Stimulated activated naive CD8-positive, alpha-beta T cell treated with anti-CD3 and anti-CD28 coated beads, Interleukin-15, Interleukin-2, amounts not matched to agents 100 U/mL and 50 U/mL, for 24 hours (primary cell): ENCODE measurements at places on chromosomes 6 and 20.

DNA sequence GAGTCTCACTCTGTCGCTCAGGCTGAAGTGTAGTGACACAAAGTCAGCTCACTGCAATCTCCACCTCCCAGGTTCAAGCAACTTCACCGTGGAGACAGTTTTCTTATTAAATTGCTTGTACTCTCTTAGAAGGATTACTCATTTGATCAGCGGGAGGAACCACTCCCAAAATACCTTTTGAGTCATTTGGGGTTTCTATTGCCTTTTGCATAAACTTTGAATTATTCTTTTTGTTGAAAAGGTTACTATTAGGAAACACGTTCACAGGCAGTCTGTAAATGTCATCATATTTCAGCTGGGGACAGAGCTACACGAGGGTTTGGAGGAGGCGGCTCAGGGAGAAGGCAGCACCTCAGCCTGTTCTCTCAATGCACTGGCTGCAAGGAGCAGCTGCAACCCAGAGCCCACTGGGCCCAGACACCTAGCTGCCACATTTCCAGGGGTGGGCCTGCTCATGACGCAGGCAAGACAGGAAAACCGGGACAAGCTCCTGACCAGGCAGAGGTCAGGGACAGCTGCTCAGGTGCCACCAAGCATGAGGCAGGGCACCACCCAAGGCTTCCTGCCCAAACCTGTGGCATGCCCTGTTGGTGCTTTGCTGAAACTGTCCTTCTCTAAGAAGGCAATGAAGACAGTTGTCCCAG, 205.9 kb downstream of the BMP7 start:
- DNase-seq = no peak

DNA sequence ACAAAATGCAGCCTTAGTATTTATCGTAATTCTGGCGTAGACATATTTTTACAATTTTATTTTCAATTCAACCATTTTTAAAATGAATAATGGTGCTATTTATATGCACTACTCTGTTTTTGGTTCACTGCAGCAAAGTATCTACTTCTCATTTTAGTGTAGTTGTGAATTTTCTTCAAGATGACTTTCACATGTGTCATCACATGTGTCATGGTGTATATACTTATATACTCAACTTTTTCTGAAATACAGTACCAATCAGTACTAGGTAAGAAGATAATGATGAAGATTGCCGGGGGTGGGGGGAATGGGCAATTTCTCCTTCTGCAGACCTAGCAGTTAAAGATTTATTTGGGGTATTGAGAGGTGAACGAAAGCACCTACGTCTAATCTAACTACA, 634.5 kb downstream of the PHF3 start:
- no peak for DNase-seq

DNA sequence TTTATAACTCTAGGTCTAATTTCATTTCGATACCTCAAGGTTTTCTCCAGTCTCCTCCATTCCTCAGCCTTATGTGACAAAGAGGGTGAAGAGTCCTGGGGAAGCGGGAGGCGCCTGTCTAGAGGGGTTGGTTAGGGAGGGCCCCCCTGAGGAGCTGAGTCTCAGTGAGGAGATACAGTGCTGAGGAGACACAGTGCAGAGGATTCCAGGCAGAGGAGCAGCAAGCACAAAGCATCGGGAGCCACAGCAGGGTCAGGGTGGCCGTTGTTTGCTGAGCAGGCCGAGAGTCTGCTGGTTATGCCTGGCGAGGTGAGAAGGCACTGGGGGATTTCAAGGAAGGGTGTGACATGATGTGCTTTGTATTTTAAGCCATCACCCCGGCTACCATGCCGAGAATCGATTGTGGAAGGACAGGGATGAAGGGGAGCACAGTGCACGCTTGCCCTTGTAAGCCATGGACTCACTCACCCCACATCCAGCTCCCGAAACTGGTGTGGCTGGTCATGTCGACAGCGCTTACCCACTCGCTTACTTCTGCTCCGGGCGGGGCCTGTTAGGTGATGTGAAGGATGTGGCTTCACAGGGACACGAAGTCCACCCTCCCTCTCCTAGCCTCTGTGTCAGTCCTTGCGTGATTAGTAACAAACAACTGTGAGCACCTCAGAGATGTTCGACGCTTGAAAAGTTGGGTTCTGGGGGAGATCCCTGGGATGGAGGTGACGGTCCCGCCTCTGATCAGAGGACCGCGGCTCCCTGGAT, 30.2 kb downstream of the FAM50B start:
- no peak for DNase-seq

DNA sequence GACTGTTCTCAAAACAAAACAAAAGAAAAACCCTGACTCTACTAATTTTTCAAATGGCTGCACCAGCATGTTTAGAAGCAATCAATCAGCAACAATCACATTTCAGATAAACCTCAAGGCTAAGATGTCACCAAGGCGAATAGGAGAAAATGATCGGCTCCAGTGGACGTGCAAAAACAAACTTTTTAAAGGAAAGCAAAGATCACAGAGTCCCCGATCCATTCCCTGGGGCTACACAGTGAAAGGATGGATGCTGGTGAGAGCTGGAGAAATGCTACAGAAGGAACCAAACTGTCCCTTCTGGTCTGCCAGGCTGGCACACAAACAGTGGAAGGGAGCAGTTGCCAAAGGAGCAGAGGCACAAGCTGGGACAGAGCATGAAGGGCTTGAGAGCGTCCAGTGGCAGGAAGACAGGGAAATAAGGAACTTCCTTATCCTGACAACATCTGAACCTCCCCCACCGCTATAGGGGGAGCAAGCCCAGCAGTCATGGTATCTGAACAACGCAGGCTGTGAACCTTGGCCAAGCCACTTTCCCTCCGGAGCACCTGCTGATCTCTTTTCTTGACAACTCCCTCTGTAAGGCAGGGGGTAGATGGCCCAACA, 73.7 kb upstream of the HIVEP1 start:
- no peak for DNase-seq

DNA sequence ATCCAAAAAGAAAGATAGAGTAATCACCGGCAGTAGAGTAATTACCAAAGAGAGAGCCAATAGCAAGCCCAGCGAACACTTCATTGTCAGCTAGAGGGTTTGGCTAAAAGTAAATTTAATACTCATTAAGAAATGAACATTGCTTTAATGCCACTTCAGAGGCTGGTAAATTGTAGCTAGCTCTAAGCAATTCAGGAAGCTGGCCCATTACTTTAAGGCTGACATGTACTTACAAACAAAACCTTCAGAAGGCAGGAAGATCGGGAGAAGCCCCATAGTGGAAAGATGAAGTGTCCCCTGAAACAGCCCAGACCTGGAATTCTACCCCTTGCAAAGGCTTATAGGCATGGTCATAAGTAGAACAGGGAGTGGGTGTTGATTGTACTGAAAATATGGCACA, 396.6 kb upstream of the ID4 start:
- DNase-seq = no peak

GRCh38 chr20:3032624-3033023, 10.8 kb upstream of the GNRH2 start:
- DNase-seq = no peak

GRCh38 chr6:56954403-56955170, at the start of gene BEND6:
BEND6 (plus strand) TSS chr6:56955107; CDS start chr6:56981811, 26,704 bp downstream.
- peak; percentile 29 for DNase-seq

GRCh38 chr6:139475241-139475640, 100.8 kb upstream of the CITED2 start:
- no peak for DNase-seq

GRCh38 chr6:101605874-101606273, 212.4 kb downstream of the GRIK2 start:
- no peak for DNase-seq

GRCh38 chr6:155645325-155645724, 189.7 kb upstream of the NOX3 start:
- no peak for DNase-seq

- no peak for DNase-seq
Observed at GRCh38 chr6:112396221-112396620, 49.1 kb downstream of the RFPL4B start.

DNA sequence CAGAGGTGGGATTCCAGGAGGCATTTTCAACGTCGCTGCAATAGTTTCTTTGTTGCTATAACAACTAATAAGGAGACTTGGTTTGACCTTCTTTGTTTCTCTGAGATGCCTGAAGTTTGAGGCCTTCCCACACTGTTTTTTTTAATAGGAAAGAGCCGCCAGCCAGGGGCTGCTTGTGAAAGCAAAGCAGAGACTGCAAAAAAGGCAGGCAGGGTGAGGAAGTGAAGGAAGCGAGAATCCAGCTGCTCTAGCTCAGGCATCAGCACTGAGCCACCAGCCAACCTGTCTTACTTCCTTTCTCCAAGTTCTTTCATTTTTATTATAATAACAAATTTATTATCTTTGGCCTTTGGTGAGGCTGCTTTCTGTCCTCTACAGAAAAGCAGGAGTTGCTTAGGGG, 179.1 kb downstream of the DOK5 start:
- no peak for DNase-seq

- DNase-seq = no peak
Observed at GRCh38 chr20:9626357-9626756, 112.0 kb downstream of the LAMP5 start.

GRCh38 chr20:34852298-34852697, 20.4 kb downstream of the GGT7 start:
- DNase-seq = no peak

DNA sequence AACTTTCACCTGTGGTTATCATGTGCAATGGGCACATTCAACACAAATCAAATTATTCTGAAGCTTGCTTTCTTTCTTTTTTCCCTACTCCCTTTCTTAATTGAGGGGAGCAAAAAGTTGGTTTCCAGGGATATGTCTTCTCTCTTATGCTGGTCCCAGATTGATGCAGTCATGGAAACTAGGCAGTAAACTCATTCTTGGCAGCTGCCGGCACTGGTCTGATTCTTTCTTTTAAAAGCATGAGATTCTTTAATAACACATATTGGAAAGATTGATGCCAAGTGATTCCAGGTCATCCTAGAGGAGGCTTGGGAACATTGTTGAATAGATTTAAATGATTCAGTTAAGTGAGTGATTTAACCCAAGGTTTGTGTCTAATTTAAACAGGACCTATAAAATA, 29.0 kb downstream of the PTPRA start:
- no peak for DNase-seq

- DNase-seq = peak; percentile 41
Observed at GRCh38 chr6:108846628-108847027, 1.6 kb upstream of the ARMC2 start.

- DNase-seq = no peak
Observed at GRCh38 chr6:163646133-163646532, 231.6 kb downstream of the QKI start.

DNA sequence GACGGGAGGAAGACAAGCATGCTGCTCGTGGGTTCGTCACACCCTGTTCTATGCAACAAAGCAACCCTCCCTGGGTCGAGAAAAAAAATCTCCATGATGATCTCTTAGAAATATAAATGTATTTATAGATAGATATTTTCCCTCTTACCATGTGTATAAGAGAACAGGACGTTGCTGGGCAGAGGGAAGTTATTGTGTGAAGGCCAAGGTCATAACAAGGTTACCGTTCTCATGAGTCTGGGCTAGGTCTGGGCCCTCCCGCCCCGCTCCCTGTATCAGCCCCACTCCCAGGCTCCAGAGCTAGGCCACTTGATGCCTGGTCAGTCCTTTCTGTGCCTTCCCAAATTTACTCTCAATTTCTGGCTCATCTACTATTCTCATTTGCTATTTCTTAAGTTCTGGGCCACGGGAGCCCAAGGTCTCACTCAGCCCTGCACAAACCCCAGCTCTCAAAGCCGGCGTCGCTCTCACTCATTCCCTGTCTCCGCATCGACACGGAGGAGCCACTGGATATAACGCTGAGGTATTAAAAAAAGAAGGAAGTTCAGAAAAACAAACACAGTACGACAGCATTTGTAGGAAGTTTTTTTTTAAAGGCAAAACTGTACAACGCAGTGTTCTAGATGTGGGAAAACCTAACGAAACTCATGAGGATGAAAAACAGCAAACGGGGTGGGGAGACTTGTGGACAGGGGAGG, 96.8 kb downstream of the PSMG4 start:
- DNase-seq = no peak

GRCh38 chr20:2708073-2708415, 15.5 kb downstream of the EBF4 start:
- DNase-seq = no peak

DNA sequence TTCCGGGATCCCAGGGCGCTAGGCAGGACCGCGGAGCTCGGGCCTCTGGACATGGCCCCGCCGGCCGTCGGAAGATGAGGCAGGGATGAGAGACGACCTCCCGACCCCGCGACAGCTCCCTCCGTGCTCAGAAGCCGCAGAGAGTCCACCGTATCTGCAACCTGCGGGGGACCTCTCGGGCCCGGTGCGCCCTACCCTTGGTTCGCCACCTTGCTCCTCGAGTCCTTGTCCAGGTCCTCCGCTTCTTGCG, 301 bp downstream of the PPP1R3D start:
- DNase-seq = no peak

DNA sequence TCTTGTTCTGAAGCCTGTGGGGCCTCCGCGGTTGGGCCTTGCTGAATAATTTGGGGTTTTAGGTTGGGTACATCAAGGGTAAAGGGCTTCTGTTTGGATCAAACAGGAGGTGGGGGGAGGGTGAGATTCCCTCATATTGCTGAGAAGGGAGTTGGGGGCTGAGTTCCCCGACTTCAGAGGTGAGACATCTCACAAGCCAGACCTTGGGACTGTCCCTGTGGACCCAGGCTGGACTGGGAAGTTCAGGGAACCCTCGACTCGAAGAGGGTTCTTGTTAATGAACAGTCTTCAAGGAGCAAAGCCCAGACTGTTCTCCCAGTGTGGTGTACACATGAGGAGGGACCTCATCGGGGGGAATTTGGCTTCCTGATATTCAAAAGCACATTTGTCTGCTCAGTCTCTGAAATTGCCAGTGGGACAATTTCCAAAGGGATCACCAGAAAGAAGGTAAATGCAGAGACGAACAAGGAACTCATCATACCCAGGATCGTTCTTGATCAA, 118.5 kb downstream of the SYCP2 start:
- no peak for DNase-seq

DNA sequence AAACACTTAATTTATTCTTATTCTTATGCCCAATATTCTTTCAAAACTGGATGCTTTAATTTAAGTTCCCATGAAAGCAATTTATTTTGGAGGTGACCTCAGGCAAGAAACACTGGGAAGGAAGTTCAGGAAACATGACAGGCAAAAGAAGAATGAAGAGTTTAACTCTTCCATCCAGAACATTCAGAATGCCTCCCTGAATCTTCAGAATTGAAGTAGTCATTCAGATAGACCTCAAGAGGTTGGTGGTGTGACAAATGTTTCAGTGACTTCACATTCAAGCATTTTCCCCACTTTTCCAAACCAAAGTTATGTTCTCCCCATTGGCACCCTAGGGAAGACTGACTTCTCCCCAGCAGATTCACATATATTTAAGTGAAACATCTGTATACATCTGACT, 110.5 kb downstream of the HAO1 start:
- no peak for DNase-seq

- DNase-seq = no peak
Observed at GRCh38 chr6:149755300-149756260, 6.0 kb downstream of the PCMT1 start.
